ENCODE measurements at places on chromosomes 16 and 17.

- no peak for DNase-seq
Measured at GRCh38 chr17:44983563-44983962, 15.5 kb upstream of the C1QL1 start.

GRCh38 chr17:37791447-37792399, 46.9 kb upstream of the HNF1B start:
- peak; percentile 57 for DNase-seq

DNA sequence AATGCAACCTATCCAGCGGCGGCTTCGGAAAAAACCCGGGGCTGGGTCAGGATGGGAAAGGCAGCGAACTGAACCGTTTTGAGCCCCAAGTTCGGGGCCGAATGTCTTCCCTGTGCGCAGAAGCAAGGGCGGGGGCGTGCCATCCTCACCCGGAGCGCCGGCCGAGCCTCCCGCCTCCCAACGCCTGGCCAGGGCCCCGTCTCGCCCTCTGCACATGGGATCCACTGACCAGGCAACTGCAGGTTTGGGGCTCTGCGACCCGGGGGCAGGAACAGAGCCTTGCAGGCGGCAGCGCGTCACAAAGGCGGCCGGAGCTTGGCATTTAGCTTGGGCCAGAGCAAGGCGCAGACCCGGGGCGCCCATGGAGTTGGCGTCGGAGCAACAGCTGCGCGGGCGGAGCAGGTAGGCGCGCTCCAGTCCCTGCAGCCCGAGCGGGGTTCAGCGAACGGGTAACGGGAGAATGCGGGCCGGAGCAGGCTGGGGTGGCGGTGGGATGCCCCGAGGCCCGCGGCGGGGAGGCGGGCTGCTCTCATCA, at the start of gene FBXO39:
TSS of gene FBXO39 (plus strand) at position 345 of the 535 bp plus-strand sequence. CDS start 3,654 bp downstream, outside the sequence.
- DNase-seq: no peak

- DNase-seq: peak; percentile 7
Measured at GRCh38 chr17:55295411-55296170, 30.8 kb downstream of the HLF start.

- DNase-seq: no peak
Measured at GRCh38 chr16:12930881-12931280, 29.5 kb downstream of the SHISA9 start.

DNA sequence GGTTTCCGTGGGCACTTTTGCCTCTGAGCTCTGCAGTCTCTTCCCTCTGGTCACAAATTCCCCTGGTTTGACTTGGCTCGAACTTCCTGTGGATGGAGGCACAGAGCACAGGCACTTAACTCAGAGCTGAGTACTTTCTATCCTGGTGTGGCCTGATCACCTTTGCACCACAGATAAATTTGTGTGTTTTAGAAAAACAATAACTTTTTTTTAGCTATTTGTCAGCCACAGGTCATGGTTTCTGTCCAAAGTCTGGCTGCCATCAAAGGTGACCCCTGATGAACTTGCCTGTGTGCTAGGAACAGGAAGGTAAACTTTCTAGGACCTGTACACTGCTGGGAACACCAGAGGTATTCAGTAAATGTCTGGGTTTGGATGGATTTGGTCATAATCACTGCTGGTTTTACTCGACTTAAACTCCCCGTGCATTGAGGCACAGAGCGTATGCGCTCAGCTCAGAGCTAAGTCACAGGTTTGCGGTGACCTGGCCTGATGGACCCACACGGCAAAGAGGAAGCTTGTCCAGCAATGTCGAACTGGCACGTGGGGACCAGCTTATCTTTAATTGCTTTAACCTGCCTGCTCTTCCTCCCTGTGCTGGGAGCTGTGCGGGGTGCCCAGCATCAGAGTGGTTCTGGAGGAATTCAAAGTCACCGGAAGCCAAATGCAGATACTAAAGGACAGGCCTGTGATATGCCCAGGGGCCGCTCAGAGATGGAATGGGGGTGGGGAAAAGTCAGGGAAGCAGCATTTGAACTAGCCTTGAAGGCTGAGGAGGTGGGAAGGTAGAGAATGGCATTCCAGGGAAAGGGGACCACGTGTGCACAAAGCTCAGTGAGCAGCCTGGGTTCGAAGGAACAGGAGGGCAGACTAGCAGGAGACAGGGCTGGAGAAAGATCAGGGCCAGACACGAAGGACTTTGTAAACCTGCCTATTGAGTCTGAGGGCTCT, 12.9 kb downstream of the SLC13A5 start:
- no peak for DNase-seq

DNA sequence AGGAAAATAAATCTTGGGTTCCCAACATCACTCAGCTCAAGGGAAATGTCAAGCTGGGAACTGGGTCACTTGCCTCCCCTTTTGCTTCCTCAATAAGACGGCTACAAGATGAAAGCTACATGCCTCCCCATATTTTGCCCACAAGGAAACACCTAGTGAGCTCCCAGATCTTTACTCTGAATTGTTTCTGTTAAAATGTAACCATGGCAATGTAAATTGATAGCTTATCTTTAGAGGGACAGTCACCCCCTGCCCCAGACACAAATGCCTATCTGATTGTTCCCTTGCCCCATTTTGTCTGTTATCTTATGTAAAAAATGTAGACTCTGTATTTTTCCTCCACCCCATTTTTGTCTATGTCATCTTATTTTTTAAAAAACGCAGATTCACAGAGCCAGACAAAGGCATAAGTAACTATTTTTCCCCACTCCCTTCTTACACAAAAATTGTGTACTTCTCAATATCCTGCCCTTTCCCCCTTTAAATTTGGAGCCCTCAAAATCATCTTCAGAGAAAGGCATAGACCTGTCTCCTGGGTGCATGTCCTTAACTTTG, 288.7 kb upstream of the ERCC4 start:
- DNase-seq: no peak

- no peak for DNase-seq
Measured at GRCh38 chr16:54953461-54953860, 22.8 kb downstream of the IRX5 start.

GRCh38 chr17:61536422-61536955, 54.5 kb downstream of the NACA2 start:
- no peak for DNase-seq

DNA sequence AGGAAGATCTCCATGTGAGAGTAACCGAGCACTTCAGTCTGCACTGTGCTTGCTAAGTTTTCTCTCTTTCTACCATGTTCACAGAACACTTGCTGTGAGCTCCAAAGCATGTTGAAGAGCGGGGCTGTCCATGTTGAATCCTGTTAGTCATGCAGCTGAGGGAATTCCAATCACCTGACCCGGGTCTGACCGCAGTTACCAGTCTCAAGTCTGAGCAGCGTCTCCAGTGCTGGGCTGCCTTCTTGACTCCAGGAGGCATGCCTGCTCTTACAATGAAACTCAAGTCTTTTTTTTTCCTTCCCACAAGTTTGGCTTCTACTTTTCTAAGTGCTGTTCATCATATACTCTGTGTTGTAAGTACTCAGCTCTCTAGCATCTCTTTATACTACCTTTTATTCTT, 44.3 kb downstream of the HOXB1 start:
- no peak for DNase-seq
